Activated CD8-positive, alpha-beta memory T cell treated with anti-CD3 and anti-CD28 coated beads, Interleukin-2, amount 50 U/mL, for 4 hours (primary cell): ENCODE measurements at places on chromosomes 5 and 9.

GRCh38 chr5:56147659-56148230 lies 85.4 kb downstream of the ANKRD55 start:
- DNase-seq: no peak

DNA sequence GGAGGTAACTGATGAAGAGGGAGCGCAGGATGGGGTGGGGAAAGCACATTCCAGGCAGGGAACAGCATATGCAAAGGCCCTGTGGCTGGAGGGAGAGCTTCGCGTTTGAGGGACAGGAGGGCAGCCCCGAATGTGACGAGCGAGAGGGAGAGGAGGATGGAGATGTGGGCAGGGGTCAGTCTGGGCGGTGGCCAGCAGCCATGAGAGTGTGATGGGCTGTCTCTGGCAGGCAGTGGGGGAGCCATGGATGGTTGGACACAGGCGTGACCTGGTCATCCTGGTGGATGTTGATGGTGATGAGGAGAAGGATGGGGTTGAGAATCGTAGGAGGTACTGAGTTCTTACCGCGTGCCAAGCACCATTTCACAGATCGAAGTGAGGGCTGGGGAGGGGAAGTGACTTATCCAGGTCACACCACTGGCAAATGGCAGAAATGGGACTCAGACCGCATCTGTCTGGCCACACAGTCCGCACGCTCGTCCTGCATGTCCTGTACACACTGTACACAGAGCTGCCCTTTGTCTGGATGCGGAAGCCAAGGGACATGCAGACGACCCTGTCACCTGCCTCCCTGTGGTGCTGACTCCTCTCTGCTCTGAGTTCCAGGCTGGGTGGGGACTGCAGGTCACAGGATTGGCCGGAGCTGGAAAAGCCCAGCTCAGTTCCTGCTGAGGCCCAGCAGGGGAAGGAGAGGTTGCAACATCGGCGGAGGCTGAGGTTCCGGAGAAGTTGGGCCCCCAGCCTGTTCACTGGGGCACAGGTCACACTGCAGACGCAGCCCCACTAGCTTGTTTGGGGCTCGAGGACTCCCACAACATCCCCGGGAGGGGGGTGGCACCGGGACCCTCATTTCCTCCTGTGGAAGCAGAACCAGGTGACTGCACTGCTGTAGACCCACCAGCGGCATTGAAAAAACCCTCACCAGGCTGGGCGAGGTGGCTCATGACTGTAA lies 165.6 kb upstream of the IER5L start:
- no peak for DNase-seq

GRCh38 chr5:138444774-138445546 lies 6.1 kb downstream of the REEP2 start:
- no peak for DNase-seq

DNA sequence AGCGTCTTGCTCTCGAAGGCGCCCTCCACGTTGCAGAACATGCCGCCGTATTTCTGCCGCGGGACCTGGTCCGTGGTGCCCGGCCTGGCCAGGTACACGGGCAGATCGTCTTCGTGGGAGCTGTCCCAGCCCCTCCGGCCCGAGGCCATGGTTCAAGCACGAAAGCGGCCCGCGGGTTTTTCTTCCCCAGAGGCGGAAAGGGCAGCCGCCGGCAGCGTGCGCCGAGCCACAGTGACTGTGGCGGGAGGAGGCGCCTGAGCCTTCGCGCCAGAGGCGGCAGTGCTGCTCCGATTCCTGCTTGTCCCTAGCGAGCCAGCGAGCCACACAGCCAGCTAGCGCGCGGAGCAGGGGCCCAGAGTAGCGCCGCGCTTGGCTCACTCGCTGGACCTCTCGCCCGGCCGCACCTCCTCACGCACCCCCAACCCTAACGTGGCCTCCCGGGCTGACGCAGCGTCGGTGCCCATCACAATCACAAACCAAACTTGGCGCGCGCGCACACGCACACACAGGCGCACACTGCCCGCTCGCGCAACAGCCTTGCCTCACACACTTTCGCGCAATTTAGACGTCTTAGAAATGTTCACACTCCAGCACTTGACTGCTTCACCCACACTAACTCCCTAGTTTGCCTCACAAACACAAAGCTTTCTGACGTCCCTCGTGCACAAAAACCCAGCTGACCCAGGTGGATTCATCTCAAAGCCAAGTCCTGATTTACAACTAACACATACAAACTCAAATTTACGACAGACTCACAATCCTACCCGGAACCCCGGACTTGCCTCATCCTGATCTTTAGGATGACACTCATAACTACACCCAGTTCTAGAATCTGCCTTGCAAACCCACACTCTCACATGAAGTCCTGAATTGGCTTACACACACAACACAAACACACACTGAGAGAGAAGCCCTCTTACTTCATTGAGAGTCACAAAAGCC lies at the start of gene DPYSL3:
Gene DPYSL3, minus strand, starts transcription at position 359 of the 942 bp plus-strand sequence. Its CDS starts 210 bp downstream, at position 149.
- DNase-seq: no peak
